ENCODE measurements at places on chromosomes 6 and 20.

DNA sequence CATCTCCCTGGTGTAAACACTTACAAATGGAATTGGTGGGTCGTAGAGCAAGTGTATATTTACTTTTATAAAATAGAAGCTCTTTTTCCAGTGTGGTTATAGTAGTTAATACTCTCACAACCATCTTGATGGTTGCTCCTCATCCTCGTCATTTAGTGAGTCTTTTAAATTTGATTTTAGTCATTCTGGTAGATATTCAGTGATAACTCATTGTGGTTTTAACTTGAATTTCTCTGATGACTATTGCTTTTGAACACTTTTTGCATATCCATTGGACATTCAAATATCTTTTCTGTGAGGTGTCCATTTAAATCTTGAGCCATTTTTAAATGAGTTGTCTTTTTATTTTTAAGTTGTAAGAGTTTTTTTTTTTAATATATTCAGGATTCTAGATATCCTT, 189.2 kb upstream of the PHACTR1 start:
- DNase-seq, result no peak

- DNase-seq, result no peak
Observed at GRCh38 chr6:36757943-36758508, 60.4 kb downstream of the RAB44 start.

DNA sequence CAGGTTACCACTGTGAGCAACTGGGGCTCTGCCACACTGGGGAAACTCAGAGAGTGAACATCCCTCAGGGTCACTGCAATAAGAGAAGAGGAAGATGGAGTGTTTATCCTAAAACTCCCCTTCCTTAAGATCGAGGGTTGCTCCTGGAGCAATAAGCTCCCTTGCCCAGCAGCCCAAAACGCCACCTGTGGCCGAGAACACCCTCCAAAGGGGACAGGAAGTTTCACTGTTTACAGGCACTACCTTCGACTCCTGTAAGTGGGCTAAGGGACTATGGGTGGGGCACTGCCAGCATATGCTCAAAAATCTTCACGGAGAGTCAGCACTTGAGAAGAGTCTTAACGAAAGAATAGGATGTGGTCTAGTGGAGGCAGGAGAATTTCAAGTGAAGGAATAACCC, 132.5 kb downstream of the FAXC start:
- no peak for DNase-seq

GRCh38 chr6:119269266-119270103, 80.1 kb downstream of the MAN1A1 start:
- DNase-seq, result no peak

GRCh38 chr20:23477223-23477622, 13.7 kb upstream of the CST8 start:
- DNase-seq, result no peak

- no peak for DNase-seq
Observed at GRCh38 chr6:154925130-154925529, 70.0 kb upstream of the TIAM2 start.

- DNase-seq, result no peak
Observed at GRCh38 chr20:59295531-59295930, 4.9 kb upstream of the EDN3 start.

DNA sequence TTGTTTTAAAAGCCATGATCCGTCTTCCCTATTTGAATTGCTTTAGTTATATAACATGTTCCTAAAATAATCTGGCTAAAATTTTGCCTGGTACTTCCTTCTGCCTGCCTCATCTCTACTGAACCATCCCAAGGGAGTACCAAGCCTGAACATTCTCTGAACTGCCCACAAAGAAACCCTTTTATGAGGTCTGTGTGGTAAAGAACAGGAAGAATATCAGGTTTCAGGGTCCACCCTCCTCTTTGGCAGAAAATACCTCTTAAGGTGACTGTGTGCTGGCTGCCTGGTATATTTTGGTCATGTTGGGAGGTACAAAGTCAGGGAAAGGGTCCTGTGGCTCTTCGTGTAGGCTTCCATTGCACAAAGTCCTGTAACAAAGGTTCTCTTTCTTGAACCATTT, 574.1 kb upstream of the CHD6 start:
- no peak for DNase-seq

GRCh38 chr6:45959534-45960145, 56.0 kb downstream of the CLIC5 start:
- no peak for DNase-seq

DNA sequence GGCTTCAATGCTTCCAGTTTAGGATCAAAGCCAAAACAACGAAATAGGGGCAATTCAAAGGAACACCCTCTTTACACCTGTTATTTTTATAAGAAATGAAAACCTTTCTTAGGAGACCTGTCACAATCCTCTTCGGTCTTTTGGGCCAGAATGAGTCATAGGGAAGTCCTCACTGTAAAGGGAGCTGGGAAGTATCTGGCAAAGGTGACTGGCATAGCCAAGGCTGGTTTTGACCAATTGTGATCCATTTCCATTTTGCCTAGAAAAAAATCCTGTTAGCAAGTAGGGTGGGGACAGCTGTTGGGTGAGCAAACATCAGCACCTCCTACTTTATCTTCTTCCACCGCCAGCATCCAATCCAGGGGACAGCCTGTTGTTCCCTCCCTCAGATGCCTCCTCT, 343.2 kb upstream of the SULF2 start:
- DNase-seq, result no peak

GRCh38 chr6:92864966-92865555, 554.3 kb downstream of the EPHA7 start:
- DNase-seq, result no peak

GRCh38 chr20:48451401-48451800, 376.4 kb downstream of the PREX1 start:
- no peak for DNase-seq

DNA sequence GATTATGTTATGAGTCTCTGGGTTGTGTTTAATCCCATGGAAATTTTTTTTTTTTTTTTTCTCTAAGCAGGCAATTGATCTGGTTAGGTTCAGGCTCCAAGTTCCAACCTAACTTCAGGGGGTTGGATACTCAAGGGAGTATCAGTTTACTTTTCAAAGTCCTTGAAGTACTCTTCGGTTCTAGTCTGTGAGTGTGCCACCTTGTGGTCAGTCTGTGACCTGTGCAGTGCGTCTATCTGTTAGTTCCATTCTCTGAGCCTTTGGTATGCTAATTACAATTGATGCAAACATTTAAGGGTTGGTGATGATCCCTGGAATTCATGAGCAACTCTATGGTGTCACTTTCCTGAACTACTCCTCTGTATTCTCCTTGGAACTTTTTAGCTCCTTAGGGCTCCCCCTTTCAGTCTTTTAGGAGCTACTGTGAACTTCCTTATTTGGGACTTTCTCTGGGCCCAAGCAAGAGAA, 342.0 kb downstream of the SOX4 start:
- no peak for DNase-seq

DNA sequence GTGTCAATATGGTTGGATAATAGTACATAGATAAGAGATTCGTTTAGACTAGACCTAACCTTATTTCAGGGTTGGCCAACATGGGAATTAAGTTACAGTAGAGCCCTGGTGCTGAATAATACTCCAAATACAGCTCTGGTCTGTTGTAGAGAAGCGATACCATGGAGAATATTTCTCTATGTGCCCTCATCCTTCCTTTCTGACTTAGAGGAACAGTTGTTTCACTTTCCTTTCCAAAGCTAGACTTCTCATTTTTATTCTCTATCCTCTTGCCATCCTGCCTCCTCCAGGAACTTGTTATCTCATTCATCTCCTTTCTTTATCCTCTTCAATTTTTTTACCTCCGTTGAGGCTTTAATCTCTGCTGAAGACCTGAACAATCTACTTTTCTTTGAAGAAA, 68.9 kb downstream of the EDN1 start:
- DNase-seq, result no peak

DNA sequence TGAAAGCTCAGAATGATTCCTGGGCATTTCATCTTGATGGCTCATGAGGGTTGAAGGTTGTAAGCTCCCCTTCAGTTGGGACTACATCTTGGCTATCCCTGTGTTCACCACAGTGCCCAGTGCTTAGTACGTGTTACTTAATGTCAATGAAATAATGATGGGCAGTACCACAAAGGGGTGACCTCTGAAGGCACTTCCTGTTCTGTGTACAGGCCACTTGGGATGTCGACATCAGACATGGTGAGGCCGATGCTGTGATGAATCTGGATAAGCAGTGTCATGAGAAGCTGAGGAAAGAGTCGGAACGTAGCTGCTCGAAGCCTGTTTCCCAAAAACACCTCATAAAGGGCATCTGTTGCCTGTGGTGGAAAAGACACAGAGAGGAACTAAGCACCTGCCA, 27.6 kb upstream of the RBL1 start:
- DNase-seq, result no peak

- no peak for DNase-seq
Observed at GRCh38 chr6:156175971-156176421, 601.2 kb upstream of the ARID1B start.

- no peak for DNase-seq
Observed at GRCh38 chr6:17015144-17015543, 86.7 kb upstream of the STMND1 start.

DNA sequence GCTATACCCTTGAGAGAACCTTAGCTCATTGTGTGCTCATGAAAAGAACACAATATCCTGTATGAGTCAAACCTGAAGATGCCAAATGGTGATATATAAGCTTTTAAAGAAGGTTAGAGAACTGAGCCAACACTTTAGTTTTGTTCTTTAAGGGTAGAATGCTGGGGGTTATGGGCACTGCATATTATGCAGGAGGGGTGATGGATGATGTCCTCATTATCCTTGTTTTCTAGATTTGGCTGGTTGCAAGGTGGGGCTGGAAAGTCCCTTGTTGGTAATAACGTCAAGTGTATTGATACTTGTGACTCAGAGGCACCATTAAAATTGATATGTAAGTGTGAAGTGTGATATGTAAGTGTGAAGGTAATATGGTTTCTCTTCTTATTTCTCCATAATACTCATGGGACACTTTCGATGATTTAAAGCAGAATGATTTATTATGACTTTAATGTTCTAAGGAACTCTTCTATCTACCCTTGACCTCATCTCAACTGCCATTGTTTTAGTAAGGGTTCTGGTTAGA, 113.7 kb upstream of the DTNBP1 start:
- no peak for DNase-seq

DNA sequence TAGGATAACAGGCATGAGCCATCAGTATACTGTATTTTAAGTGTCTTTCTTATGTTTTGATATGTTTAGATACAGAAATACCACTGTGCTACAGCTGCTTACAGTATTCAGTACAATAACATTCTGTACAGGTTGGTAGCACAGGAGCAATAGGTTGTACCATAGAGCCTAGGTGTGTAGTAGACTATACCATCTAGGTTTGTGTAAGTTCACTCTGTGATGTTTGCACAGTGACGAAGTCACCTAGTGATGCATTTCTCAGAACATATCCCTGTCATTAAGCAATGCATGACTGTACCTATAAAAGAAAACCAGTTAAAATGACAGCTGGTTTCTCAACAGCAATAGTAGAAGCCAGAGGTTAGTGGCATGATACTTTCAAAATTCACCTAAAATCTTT, 3.0 kb upstream of the ZBTB24 start:
- no peak for DNase-seq

DNA sequence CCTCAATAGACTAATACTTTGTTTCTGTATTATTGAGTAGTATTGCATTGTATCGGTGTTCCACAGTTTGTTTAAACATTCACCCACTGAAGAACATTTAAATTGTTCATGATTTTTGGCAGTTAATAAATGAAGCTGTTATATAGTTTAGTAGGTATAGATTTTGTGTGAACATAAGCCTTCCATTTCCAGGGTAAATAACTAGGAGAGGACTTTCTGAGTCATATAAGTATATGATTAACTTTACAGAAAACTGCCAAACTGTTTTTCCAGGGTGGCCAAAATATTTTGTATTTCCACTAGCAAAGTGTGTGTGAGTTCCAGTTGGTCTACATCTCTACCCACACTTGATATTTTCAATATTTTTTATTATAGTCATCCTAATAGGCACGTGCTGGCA, 70.0 kb upstream of the MLIP start:
- no peak for DNase-seq

DNA sequence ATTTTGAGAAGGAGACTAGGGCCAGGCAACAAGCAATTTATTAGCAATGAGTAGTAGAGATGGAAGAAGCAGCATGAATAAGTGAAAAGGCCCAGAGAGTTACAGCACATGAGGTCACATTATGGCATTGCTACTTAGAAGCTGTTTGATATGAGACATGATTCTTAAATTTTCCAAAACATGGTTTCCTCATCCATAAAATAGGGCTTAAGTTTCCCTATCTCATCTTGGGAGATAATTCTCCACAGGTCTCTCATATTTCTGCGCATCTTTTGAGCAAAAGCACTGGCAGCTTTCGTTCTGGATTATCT, 656.1 kb downstream of the EPHA7 start:
- DNase-seq, result no peak

DNA sequence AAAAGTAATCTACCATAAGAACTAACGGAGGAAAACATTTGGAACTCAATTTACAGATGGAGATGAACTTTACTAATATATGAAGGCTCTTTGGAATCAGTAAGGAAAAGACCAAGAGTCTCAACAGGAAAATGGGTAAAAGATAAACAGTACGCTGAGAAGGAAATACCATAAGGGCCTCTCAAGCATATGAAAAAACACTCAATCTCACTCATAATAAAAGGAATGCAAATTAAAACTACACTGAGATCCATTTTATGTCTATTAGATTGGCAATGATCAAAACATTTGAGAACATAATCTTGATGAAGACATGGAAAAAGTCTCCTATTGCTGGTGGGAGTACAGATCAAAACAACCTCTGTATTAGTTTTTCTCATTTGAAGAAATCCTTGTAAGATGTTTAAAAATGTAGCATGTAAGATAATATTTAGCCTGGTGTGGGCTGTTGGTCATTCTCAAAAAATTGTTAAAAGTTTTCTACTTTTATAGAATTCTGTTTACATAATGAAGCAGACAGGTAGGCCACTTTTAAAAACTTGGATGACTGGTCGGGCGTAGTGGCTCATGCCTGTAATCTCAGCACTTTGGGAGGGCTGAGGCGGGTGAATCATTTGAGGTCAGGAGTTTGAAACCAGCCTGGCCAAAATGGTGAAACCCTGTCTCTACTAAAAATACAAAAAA, 14.5 kb downstream of the REV3L start:
- no peak for DNase-seq

GRCh38 chr6:41976794-41977484, 35.3 kb upstream of the CCND3 start:
- DNase-seq, result no peak

DNA sequence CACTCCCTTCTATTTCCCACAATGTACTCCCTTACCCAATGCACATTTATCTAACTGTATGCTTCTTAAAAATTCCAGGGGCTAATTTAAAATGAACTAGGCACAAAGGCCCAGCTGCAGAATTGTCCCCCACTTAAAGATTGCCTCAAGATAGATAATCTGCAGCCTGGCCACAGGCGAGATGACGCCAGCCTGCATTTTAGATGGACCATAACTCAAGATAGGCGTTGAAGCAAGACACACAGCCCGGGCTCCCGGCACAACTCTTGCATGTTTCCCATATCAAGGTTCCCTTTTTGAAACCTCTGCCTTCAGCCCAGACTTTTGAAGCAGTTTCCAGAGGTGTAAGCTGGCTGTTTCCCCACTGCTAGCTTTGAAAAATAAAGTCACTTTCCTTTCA, 3.2 kb upstream of the REPS1 start:
- DNase-seq, result no peak

All from memory B cell (primary cell).